NCI-H2029 treated with DMSO at 0.1 percent for 48 hours (cell line): ENCODE measurements at places on chromosomes 1 and 21.

- no peak for DNase-seq
Observed at GRCh38 chr1:66925558-66925910, 744 bp downstream of the MIER1 start.

- peak; percentile 68 for DNase-seq
Observed at GRCh38 chr1:37793773-37794371, at the start of gene MANEAL. Gene MANEAL, plus strand, starts transcription at chr1:37793847. Its CDS starts 336 bp downstream, at chr1:37794183.

GRCh38 chr1:18666317-18666920 is 35.8 kb downstream of the PAX7 start:
- no peak for DNase-seq

DNA sequence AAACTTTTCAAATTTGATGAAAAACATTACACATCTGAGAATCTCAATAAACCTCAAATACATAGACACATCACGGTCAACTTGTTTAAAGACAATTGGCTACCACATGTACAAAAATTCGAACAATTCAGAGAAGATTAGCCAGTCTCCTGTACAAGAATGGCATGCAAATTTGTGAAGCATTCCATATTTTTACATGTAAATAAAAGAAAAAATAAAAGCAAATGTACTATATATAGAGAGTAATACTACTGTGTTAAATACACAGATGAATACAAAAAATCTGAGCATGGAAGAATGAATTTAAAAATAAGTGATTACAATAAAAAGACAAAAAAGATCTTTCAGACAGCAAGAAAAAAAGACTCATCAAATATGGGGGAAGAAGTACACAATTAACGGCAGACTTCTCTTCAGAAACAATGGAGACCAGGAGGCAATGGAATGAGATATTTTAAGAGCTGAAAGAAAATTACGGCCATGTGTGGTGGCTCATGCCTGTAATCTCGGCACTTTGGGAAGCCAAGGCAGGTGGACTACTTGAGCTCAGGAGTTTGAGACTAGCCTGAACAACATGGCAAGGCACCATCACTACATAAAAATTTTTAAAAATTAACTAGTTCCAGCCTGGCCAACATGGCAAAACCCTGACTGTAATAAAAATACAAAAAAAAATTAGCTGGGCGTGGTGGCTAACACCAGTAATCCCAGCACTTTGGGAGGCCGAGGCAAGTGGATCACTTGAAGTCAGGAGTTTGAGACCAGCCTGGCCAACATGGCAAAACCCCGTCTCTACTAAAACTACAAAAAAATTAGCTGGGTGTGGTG is 23.2 kb downstream of the HAX1 start:
- DNase-seq = no peak

- no peak for DNase-seq
Observed at GRCh38 chr1:31183126-31183525, 56.6 kb downstream of the NKAIN1 start.

DNA sequence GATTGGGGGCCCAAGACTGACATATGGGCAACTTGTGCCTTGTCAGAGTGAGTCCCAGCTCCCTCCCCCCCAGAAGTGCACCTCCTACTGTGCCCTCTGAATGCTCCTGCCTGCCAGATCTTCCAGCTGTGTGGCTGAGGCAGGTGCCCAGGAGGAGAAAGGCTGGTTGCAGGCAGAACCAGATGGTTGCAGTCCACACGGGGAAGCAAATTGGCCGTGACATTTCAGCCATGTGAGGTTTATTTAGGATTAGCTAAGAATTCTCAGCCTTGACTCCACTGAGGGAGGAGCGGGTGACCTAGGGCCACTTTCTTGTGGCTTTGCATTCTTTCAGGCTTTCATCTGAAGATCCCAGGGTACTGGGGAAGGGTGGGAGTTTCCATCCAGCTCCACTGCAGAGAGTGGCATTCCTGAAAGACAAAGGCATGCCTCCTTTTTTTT is 33.8 kb downstream of the PEX14 start:
- DNase-seq = no peak

- no peak for DNase-seq
Observed at GRCh38 chr1:10575616-10576015, 100.9 kb downstream of the PEX14 start.

DNA sequence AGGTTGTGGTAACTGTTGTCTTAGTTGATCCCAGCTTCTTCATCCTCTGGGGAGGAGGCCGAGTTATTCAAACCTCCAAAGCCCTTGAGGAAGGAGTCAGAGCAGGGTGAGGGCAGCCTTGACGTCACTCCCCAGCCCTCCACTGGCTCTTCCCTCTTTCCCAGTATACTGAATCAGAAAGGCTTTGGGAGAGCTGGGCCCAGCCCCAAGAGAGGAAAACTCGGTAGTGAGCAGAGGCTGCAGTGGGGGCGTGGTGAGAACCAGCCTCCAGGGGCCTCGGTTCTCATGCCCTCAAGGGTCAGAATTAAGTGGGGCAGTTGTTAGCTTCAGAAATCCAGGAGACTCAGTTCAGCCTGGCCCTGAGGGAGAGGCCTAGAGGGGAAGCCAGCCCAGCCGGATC is 1.8 kb upstream of the GJA4 start:
- no peak for DNase-seq

- no peak for DNase-seq
Observed at GRCh38 chr1:224219011-224219611, 36.1 kb downstream of the DEGS1 start.

- no peak for DNase-seq
Observed at GRCh38 chr1:147586414-147586813, 45.1 kb downstream of the BCL9 start.

- no peak for DNase-seq
Observed at GRCh38 chr1:186950547-186950946, 121.8 kb downstream of the PLA2G4A start.

DNA sequence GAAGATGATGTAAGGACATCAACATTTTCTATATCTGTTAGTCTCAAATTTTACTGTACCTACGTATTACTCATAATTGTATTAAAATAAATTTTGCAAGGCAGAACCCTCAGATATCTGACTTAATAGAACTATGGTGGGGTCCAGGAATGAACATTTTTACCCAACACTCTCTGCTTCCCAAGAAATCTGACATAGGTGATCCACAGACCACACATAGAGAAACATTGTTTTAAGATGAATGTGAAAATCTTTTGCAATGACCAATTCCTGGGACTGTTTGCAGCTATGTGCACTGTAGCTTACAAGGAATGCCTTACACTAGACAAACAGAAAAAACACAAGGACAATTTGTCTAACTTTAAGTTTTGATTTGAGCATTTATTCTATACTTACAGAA is 645.6 kb upstream of the ADGRL2 start:
- DNase-seq = no peak

- no peak for DNase-seq
Observed at GRCh38 chr1:188706742-188707141, 1770.9 kb downstream of the BRINP3 start.

- DNase-seq = no peak
Observed at GRCh38 chr21:37862536-37862935, 53.7 kb downstream of the KCNJ6 start.

- no peak for DNase-seq
Observed at GRCh38 chr1:92551916-92552315, 65.2 kb upstream of the GFI1 start.

- no peak for DNase-seq
Observed at GRCh38 chr21:38468989-38469388, 29.3 kb downstream of the ERG start.

GRCh38 chr21:31283025-31283424 is 61.0 kb downstream of the TIAM1 start:
- DNase-seq = no peak

DNA sequence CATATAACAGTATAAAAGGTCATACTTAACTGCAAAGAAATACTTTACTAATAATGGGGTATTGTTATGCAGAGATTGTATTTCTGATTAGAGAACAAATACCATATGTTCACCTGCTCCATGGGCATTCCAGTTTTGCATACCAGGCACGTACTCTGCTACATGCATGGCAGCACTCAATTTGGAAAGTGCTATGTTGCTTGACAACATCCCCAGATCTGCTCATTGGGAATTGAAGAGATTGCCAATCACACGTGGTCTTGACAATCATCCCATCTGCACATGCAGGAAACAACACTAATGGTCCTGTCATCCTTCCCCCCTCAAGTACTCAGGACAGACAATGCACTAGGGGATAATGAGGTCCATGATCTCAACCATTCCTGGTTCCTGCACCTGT is 63.4 kb upstream of the PDE4B start:
- peak; percentile 29 for DNase-seq

DNA sequence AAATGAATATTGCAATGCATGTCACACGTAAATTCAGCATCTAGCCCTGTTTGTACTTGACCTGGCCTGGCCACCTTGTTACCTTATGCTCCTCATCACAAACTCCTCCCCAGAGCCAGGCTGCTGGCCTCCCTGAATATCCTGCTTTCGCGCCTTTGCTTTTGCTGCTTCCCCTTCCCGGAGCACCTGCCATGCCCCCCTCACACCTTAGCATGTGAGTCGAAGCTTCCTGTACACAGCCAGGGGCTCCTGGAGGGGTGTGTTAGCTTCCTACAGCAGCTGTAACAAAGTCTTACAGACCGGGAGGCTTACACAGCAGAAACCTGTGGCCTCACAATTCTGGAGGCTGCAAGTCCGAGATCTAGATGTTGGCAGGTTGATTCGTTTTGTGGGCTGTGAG is 60.1 kb downstream of the TLR5 start:
- no peak for DNase-seq

DNA sequence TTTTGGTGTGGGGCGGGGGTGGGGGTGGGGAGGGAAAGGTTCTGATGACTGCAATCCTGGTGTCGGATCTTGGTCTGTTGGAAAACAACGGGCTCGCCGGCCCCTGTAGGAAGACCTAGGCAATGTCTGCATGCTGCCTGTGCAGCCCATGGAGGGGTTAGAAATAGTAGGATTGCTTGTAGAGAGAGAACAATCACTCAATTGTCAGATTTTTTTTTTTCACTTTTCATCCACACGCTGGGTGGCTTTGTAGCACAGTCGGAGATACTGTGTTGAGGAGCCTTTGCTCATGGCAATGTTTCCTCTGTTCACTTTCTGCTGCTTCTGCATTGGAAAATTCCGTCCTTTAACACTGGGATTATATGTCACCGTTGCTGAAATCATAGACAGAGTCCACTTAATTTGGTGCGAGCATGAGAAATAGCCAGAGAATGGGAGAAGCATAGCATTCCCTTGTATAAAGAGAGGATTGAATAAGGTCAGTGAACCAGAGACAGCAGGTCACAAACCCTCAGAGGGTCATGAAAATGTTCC is 107.5 kb downstream of the MRPS6 start:
- no peak for DNase-seq

- no peak for DNase-seq
Observed at GRCh38 chr1:85550784-85551516, 29.6 kb upstream of the CCN1 start.

DNA sequence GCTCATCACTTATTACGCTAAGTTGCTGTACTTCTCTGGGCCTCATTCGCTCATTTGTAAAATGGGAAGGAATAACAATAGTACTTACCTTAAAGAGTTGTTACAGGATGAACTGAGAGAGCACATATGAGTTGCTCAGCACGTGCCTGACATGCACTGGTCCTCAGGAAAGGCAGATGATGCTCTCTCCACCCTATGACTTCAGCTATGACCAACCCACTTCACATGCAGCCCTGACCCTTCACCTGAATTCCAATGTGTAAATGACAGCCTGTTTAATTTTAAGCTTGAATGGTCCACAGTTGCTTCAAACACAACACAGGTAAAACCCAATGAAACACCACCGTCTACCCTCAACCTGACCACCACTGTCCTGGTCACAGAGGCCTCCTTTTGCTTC is 32.9 kb downstream of the GADD45A start:
- no peak for DNase-seq

DNA sequence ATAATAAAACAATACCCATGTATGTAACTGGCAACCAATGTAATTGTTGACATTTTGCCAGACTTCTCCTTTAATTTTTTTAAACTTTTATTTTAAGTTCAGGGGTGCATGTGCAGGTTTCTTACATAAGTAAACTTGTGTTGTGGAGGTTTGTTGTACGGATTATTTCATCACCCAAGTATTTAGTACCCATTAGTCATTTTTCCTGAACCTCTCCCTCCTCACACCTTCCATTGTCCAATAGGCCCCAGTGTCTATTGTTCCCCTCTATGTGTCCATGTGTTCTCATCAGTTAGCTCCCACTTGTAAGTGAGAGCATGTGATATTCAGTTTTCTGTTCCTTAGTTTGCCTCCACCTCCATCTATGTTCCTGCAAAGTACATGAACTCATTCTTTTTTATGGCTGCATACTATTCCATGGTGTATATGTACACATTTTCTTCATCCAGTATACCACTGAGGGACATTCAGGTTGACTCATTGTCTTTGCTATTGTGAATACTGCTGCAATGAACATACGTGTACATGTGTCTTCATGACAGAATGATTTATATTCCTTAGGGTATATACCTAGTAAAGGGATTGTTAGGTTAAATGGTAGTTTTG is 6.7 kb downstream of the DEPDC1 start:
- no peak for DNase-seq

DNA sequence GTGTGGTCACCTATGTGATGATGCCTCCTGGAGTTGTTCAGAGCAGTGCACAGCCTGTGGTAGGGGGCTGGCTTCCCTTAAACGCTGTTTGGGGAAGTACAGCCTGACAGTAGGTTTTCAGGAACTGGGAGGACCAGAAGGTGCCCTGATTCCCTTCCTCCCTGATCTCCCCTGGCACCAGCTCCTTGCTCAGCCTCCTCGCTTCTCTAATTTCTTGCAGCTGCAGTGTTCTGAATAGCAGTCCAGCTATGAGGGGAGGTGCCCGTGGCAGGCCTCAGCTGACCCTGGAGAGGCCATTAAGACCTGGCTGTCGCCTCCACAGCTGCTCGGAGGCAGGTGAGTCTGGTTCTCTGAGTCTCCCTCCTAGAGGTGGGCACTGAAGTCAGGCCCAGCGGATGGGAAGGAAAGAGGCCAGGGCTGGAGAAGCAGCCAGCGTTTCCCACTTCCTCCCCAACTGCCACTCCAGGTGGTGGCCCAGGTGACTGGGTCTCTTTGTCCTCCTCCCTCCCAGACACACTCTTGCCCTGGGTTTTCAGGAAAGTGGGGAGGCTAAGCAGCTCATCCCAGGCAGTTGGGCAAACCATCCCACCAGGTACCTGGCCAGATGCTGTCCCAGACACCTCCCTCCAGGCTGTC is 52.0 kb upstream of the RPL11 start:
- peak; percentile 64 for DNase-seq

DNA sequence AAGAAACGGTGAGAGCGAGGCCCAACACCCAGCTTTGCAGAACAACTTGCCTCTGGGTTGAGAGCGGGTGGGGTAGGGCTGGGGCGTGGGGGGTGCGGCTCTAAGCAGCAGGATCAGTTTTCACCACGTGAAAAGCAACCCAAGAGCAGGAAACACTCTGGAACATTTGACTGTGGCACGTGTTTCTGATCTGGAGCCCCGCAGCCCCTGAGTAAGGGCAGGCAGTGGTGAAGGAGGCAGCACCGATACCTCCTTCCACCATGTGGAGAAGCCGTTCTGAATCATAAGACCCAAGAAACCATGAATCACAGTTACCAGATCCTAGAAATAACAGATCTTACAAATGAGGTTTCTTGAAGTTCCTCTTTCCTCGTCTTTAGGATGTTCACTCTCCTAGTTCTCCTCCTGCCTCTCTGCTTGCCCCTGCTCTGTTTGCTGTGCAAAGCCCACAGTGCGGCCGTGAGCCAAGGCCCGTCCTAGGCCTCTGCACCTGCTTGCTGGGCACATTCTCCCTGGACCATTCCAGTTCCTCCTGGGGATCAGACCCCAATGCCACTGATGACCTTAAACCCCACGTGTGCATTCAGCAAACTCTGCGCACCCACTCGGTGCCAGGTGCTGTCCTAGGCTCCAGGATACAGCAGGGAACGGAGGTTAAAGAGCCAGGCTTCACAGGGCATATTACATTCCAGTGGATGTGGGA is 31.9 kb downstream of the SLC1A7 start:
- peak; percentile 38 for DNase-seq
